T47D (cell line): ENCODE measurements at places on chromosomes 1 and 21.
A peak's percentile ranks its signal among the peaks of the same experiment; 100 is the strongest.

DNA sequence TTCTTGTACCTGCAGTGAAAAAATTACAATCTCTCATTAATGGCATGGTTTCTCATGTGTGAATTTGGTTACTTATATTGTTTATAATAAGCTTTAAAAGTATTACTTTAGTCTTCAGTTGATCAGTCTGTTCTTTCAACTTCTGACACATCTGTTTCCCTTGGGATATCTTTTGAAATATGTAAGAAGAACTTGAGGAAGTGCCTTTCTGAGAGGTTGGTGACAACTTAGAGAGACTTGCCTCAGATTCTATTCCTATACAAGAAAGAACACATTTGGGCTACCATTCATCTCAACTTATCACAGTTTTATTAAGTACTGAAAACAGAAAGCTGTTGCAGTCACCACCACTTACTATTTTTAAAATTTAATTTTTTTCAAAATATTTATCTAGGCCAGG, 8.1 kb downstream of the AKNAD1 start:
- no peak for DNase-seq

GRCh38 chr1:110234691-110235090, 24.6 kb downstream of the KCNC4 start:
- no peak for DNase-seq

DNA sequence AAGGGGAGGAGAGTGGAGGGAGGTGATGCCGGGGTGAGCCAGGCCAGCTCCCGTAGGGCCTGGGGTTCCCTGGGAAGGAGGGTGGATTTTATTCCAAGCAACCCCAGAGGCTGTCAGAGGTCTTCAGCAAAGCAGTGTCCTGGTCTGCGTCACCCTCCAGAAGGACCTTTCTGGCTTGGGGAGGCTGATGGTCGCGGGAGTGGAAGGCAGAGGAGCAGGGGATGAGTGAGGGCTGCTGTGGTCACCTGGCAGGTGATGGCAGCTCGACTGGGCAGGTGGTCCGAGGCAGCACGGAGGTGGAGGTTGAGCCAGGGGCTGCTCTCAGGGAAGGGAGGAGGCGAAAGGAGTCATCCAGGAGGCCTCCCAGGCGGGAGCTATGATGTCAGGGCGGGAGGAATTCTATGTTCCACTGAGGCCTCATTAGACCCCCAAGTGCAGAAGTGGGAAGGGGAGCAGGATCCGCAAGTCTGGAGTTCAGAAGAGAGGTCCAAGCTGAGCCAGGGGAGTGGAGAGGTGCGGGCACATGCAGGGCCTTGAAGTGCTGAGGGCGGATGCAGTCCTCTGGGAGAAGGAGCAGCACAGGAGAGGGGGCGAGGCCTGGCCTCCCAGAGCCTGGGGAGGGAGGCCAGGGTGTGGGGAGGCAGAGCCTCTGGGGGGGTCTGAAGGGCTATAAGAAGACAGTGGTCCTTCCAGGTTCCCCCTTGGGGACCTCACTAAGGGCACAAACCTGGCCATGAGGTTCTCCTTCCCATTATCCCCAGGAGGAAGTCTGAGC, 33.3 kb downstream of the BMP8A start:
- DNase-seq = no peak

DNA sequence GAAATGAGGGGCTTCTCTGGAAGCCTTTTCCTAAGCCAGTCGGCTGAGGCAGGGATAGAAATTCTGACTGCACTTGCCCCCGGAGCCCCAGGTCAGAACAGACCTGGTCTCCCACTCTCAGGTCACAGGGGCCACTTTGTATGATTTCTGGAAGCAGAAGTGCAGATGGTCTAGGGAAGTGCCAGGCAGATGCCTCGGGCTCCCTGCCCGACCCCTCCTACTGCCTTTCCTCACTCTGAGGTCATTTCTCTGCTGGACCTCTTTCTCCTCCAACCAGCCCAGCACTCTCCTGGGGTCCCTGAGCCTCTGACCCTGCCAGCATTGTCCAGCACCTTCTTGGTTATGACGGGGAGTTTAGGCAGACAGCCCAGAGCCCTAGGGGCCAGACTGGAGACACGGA, 8.7 kb downstream of the RUNX3 start:
- no peak for DNase-seq

GRCh38 chr1:12631571-12631970, 12.3 kb upstream of the AADACL4 start:
- DNase-seq = no peak

GRCh38 chr1:223815020-223815853, 30.5 kb downstream of the TP53BP2 start:
- no peak for DNase-seq

DNA sequence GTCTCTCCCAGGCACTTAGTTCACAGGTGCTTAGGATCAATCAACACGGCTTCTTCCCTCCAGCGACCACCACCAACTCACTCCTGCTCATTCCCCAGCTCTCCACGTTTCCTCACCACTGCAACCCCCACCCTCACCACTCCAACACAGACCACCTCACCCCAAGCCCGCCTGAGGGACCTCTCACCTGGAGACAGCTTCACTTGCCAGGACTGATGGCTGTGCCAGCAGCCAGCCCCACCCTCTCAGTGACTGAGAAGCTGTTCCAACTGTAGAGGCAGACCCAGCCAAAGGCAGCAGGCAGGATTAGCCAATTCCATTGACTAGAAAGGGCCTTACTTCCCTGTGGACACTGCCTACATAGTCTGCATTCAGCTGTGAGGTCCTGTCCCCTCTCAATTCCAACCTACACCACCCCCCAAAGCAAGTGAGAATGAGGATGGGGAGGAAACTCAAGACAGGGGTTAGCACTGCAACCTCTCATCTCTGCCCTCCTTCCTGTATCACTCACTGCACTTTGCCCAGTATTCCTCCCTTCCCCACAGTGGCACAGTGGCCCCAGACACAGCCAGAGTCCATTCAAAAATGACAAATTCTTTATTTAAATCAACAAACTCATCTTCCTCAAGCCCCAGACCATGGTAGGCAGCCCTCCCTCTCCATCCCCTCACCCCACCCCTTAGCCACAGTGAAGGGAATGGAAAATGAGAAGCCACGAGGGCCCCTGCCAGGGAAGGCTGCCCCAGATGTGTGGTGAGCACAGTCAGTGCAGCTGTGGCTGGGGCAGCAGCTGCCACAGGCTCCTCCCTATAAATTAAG, 7.6 kb downstream of the TAGLN2 start:
- DNase-seq = no peak

DNA sequence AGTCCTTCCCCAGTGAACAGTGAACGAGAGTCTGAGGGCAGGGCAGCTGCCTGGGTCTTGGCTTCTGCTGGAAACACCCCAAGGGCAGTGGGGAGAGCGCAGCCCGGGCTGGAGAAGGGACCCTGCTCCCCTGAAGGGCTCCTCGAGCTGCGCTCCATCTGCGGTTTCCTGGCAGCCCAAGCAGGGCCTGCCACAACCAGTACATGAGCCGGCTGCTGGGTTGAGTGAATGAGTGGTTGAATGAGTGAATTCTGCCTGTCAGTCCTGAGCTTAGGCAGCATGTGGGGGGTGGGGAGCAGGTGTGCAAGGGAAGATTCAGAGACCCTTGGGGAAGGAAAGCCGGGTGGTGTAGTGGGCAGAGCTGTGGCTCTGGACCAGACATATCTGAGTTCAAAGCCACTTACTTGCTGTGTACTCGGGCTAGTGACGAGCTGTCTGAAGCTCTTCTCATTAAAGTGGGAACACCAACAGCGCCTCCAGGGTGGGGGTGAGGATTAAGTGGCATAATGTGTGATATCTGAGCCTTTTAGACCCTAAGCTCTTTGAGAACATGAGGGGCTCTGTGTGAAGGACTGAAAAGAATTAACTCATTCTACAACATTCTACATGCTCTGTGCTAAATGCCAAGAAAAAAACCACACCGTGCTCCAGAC, 3.7 kb downstream of the OPRD1 start:
- DNase-seq = no peak

DNA sequence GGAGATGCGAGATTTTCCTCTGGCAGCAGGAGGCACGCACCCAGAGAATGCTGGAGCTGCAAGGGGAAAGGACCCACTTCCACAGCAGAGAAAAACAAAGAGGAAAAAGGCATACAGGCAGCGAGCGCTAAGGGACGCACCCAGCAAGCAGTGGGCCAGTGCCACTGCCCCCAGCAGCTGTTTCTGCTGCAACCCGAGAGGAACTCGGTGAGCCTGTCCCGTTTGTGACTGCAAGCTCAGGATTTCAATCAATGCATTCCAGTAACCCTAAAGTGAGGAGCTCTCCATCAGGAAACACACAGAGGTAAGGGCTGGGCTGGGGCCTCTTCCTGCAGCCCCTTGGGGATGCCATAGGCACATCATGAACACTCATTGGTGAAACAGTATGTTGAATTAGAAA, 58.7 kb downstream of the ACP6 start:
- DNase-seq = no peak

DNA sequence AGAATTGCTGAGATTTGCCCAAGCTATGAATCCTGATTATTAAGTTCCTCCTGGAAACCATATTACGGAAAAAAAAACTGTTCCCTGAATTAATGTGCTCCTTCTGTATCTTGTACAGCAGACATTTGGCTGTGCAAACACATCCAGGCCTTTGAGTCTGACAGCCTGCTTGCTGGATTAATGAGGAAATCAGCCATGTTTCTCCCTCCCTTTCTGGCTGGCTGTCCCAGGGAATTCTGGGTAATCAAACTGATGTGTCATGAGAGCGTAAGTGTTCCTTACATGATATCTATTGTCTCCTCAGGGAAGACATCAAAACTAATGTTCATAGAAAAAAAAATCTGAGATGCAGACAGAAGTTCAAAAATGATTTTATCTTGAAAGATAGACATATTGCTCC, 18.8 kb downstream of the PGBD5 start:
- no peak for DNase-seq

GRCh38 chr1:156726549-156727226, 1.6 kb upstream of the METTL25B start:
- DNase-seq = peak; percentile 89

- no peak for DNase-seq
Measured at GRCh38 chr1:104028416-104029035, 278.8 kb downstream of the AMY1C start.

DNA sequence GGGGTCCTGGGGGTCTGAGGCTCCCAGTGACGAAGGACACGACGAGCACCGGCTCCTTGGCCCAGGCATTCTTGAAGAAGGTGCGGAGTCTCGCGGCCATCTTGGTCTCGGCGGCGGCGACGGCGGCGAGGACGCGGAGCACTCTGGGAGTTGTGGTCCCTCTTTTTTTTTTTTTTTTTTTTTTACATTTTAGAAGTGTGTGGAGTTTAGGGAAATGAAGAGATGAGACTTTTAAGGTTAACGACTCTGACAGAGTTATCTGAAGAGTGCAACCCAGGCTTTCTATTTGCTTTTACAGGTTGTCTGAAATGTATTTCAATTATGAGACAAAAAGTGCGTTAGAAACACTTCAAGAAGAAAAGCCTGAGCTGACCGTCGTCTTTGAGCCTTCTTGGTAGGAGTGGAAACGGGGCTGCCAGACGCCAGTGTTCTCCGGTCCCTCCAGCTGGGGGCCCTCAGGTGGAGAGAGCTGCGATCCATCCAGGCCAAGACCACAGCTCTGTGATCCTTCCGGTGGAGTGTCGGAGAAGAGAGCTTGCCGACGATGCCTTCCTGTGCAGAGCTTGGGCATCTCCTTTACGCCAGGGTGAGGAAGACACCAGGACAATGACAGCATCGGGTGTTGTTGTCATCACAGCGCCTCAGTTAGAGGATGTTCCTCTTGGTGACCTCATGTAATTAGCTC, 9.7 kb downstream of the OR2B11 start:
- DNase-seq = peak; percentile 40

DNA sequence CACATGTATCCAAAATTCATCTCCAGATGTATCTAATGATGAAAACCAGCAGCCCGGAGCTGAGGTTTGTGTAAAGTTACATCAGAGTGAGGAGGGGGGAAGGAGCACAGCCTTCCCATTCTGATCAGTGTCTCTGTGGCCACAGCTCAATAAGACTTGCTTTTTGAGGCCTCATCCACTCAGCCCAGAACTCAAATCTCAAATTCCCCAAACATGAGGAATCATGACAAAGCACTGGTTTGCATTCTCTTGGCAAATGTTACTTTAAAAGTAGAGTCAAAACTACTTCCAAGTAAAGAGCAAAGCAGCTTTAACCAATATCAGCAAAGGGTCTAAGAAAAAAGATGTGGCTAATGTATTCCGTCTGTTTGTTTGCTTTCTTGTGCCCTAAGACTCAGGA, 30.9 kb downstream of the CCN1 start:
- no peak for DNase-seq

DNA sequence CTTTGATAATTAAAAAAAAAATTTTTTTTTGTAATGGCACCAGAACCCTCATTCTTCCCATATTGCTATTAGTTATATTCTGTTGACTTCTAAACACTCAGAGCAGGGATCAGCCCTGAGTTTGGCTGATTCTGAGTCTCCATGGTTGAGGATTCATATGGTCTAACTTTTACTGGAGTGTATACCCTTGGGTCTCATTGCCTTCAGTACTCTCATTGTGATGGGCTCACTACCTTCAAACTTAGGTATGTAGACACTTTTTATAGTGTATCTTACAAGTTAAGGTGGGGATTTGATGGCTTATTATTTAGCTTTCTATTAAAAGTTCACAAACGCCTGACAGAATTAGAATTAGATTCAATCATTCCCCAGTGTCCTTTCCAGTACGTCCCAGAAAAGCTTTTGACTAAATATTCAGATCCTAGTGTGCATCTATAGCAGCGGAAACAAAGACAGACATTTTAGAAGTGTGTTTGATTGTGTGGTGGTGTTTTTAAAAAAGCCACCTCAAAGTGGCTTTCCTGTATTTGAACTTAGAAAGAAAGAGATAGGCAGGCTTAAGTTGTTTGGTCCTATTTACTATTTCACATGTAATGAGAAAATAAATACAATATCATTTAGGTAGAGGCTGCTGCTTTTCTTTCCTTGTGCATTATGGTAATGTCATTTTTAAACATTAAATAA, 1.4 kb downstream of the MACF1 start:
- DNase-seq = no peak

DNA sequence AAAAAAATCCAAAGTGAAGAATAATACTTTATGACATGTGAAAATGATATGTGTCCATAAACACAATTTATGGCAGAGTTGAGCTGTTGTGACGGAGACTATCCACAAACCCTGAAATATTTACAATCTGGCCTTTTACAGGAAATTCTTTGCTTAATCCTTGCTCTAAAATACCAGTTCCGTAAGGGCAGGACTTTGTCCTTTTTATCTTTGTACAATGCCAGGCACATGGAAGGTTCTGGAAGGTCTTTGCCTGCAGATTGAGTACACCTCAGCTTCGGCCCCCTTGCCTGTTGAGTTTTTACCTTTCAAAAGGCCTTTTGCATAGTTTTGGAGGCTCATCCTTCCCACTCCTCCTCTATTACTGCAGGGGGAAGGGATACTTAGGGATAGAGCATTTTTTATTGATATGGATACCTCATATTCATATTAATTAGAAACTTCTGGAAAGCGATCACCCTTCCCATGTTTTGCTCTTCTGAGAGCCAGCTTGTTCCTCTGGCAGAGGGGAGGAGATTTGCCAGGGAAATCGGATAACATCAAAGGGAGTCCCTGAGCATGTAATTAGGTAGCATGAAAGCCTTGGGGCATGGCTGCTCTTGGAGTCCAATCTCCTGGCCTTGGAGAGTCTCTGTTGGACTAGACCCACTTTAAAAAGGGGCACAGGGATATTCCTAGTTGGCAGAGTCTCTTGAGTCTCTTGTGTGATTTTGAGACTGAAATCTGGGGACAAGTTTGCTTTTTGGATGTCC, 217.1 kb downstream of the KCNJ6 start:
- no peak for DNase-seq

- peak; percentile 15 for DNase-seq
Measured at GRCh38 chr1:222053790-222054294, 312.0 kb upstream of the DUSP10 start.

GRCh38 chr1:209260136-209260535, 323.4 kb upstream of the CAMK1G start:
- DNase-seq = no peak
